ENCODE measurements at places on chromosomes 13 and 19. TPM values are rescaled to one million over a fixed set of nuclear protein-coding genes. Genes with fewer than 3 reads are reported as not detected.

Gene ACER1
- total RNA-seq, result 0.18 TPM

Gene CEACAM3
- total RNA-seq, result not detected

Gene AMH
- 5.9 TPM for total RNA-seq

Gene KLHL1
- total RNA-seq, result not detected

All from T-helper 2 cell treated with Interferon-gamma antibody and Interleukin-4, amounts not matched to agents 100 ng/mL and 5 ng/mL, for 36 hours (primary cell).